ENCODE measurements at places on chromosomes 5 and 9.

DNA sequence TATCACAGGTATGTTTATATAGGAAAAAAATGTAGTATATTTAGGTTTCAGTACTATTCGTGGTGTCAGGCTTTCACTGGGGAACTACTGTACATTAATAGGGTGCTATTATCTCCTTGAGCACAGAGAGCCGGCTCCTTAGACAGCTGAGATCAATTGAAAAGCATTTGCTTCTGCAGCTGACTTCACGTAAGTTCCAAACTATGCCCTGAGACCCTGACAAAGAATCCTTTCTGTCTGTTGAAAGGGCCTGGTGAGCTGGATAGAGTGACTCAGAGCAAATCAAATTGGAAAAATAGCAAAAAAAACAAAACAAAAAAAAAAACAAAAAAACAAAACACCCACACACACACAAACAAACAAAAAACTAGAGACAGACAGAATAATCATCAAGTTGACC lies 652.0 kb downstream of the MTRR start:
- H3K27me3 ChIP-seq, result no peaks in the 10 kb centered on the region
- DNase-seq, result no peak
- H3K36me3 ChIP-seq, result no peaks in the 10 kb centered on the region

- H3K36me3 ChIP-seq, result no peaks in the 10 kb centered on the region
- peak; percentile 12 for DNase-seq
- H3K27me3 ChIP-seq, result no peaks in the 10 kb centered on the region
- H3K27ac ChIP-seq, result peak overlapping the region; percentile 46
- peaks cover 9% of the 10 kb centered on the region for H3K4me1 ChIP-seq
Observed at GRCh38 chr9:2559192-2560152, 62.1 kb upstream of the VLDLR start.

- no peaks in the 10 kb centered on the region for H3K36me3 ChIP-seq
- DNase-seq, result no peak
- no peak overlapping the region for H3K4me3 ChIP-seq
- no peak overlapping the region for H3K27ac ChIP-seq
Observed at GRCh38 chr5:62587737-62588136, 9.1 kb downstream of the LRRC70 start.

GRCh38 chr5:16740811-16741392 lies 124.1 kb upstream of the RETREG1 start:
- no peak for DNase-seq
- no peaks in the 10 kb centered on the region for H3K36me3 ChIP-seq
- no peaks in the 10 kb centered on the region for H3K4me1 ChIP-seq
- H3K4me3 ChIP-seq, result no peak overlapping the region
- no peak overlapping the region for H3K27ac ChIP-seq
- H3K27me3 ChIP-seq, result no peaks in the 10 kb centered on the region

DNA sequence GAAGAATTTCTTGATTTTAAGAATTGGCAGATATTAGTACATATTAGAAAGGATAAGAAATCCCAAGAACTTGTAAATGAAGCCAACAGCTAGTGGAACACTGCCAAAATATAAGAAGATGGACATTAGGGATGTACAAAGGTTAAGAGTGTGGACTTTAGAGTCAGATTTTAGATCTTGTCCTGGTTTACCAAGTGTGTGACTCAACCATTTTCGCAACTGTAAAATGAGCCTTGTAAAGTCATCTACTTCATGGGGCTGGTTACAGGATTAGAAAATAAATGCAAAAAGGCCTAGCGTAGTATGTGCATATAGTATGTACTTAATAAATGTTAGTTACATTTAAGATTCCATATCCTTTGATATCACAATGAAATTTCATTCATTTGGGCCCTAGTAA lies 260.0 kb downstream of the RAB3C start:
- H3K36me3 ChIP-seq, result no peaks in the 10 kb centered on the region
- no peaks in the 10 kb centered on the region for H3K27me3 ChIP-seq
- no peak for DNase-seq
- no peaks in the 10 kb centered on the region for H3K4me1 ChIP-seq

GRCh38 chr5:176190886-176191755 lies 47.1 kb upstream of the SIMC1 start:
- H3K4me1 ChIP-seq, result no peaks in the 10 kb centered on the region
- no peak overlapping the region for H3K27ac ChIP-seq
- H3K27me3 ChIP-seq, result no peaks in the 10 kb centered on the region
- H3K4me3 ChIP-seq, result no peak overlapping the region
- no peak for DNase-seq
- H3K36me3 ChIP-seq, result no peaks in the 10 kb centered on the region

DNA sequence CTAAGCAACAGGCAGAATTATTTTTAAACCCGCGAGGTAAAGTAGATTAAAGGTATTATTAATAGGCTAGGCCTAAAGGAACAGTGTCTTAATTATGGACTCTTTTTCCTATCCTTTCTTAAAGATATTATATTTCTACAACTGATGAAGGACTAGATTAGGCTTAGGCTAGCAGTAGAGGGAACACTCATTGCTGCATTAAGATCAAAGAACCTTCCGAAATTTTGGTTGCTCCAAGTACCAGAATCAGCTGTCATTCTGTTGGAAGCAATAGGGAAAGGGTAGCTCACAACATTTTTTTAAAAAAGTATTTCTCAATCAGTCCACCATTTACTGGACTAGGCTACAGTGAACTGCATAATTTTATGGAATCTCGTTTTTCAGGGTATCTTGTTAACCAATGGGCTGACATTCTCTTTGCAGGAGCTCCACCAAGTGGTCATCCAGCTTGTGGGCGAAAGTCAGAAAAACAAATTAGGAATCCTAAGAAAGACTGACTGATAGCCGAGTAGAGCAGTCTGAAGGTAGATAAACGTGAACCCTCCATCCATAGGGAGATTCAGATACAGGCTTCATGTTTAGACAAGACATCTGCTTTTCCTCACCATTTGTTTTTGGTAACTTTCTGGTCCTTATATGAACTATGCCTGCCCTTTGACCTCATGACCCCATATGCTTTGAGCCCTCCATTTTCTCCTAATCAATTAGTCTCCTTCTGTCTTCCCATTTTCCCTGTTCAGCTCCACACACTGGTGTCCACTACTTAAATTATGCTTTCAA lies 103.6 kb upstream of the CHD1 start:
- no peak overlapping the region for H3K27ac ChIP-seq
- no peaks in the 10 kb centered on the region for H3K4me1 ChIP-seq
- no peaks in the 10 kb centered on the region for H3K36me3 ChIP-seq
- DNase-seq, result peak; percentile 76

GRCh38 chr9:87465816-87466215 lies 31.9 kb upstream of the DAPK1 start:
- no peaks in the 10 kb centered on the region for H3K27me3 ChIP-seq
- H3K36me3 ChIP-seq, result no peaks in the 10 kb centered on the region
- no peaks in the 10 kb centered on the region for H3K4me1 ChIP-seq
- no peak overlapping the region for H3K27ac ChIP-seq
- DNase-seq, result no peak

- no peak overlapping the region for H3K4me3 ChIP-seq
- H3K4me1 ChIP-seq, result peaks cover 5% of the 10 kb centered on the region
- no peaks in the 10 kb centered on the region for H3K27me3 ChIP-seq
- no peaks in the 10 kb centered on the region for H3K36me3 ChIP-seq
Observed at GRCh38 chr9:34520096-34520495, 2.7 kb downstream of the ENHO start.

GRCh38 chr9:134968011-134968822 lies 50.5 kb upstream of the FCN1 start:
- H3K27ac ChIP-seq, result no peak overlapping the region
- no peaks in the 10 kb centered on the region for H3K4me1 ChIP-seq
- no peaks in the 10 kb centered on the region for H3K36me3 ChIP-seq
- peak; percentile 52 for DNase-seq
- no peak overlapping the region for H3K4me3 ChIP-seq
- no peaks in the 10 kb centered on the region for H3K27me3 ChIP-seq

DNA sequence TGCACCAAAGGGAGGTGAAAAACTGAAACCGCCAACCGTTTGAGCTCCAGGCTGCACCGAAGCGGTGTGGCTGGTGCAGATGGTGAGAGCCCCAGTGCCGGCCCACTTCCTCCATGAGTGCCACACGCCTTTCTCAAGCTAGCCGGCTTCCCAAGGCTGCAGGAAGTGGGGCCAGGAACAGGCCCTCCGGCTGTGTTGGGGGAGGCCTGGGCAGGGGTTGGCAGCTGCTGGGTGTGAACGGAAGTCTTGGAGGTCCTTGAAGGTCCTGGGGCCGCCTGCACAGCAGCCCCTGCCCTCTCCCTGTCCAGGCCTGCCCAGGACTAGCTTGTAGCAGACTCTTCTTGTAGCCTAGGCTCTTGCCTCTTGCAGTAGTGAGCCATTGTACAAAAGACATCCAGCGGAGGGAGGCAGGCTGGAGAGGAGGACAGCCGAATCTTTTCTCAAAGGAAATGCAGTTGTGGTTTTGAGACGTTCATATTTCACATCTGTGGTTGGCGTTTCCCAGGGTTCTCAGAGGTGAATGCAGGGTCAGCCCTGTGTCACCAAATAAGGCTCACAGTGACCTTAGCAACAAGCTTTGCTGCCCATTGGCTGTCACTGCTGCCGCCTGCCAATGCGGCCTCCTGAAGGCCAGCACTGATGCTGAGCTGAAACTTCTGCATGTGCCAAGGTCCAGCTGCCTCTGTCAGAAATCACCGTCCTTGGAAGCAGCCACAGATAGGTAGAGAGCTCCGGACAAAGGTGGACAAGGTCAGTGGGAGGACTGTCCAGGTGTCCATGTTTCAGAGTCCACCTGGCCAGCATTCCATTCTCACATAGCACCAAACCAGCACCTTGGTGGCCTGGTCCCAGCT lies 23.9 kb downstream of the IRF1 start:
- H3K4me1 ChIP-seq, result no peaks in the 10 kb centered on the region
- no peak overlapping the region for H3K4me3 ChIP-seq
- H3K27me3 ChIP-seq, result no peaks in the 10 kb centered on the region
- no peaks in the 10 kb centered on the region for H3K36me3 ChIP-seq

DNA sequence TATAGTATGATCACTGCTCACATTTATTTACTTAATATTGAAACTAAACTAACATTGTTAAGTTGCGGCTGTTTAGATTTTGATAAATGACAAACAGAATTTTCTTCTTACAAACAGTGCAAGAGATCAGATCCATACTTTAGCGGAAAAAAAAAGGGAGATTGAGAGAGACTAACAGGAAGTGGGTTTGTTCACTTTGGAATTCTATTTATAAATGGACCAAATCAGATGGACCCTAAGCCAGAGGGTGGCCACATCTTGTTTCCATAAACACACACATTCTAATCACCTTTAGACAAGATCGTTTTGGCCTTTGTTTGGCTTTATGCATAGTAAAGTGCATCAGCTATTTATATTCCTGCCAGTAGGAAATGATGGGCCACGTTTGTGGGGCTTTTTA lies 381.4 kb upstream of the CD180 start:
- H3K4me1 ChIP-seq, result no peaks in the 10 kb centered on the region
- no peaks in the 10 kb centered on the region for H3K27me3 ChIP-seq
- no peaks in the 10 kb centered on the region for H3K36me3 ChIP-seq
- H3K4me3 ChIP-seq, result no peak overlapping the region

DNA sequence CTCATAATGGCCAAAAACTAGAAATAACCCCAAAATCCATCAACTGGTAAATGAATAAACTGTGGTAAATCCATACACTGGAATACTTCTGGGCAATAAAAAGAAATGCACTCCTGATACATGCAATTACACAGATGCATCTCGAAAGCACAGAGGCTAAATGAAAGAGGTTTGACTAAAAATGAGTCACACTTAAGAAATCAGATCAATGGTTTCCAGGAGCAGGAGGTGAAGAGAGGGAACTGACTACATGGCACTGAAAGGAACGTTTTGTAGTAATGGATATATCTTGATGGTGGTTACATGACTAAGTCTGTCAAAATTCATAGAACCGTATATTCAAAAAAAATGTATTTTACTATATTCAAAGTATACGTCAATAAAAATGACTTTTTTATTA lies 42.4 kb downstream of the STRBP start:
- H3K4me1 ChIP-seq, result no peaks in the 10 kb centered on the region
- H3K36me3 ChIP-seq, result no peaks in the 10 kb centered on the region
- no peak for DNase-seq
- no peak overlapping the region for H3K4me3 ChIP-seq
- no peaks in the 10 kb centered on the region for H3K27me3 ChIP-seq

- H3K27ac ChIP-seq, result no peak overlapping the region
- H3K27me3 ChIP-seq, result no peaks in the 10 kb centered on the region
- peaks cover 43% of the 10 kb centered on the region for H3K36me3 ChIP-seq
- H3K4me1 ChIP-seq, result peaks cover 19% of the 10 kb centered on the region
Observed at GRCh38 chr9:120912958-120913646, 13.5 kb downstream of the TRAF1 start.

DNA sequence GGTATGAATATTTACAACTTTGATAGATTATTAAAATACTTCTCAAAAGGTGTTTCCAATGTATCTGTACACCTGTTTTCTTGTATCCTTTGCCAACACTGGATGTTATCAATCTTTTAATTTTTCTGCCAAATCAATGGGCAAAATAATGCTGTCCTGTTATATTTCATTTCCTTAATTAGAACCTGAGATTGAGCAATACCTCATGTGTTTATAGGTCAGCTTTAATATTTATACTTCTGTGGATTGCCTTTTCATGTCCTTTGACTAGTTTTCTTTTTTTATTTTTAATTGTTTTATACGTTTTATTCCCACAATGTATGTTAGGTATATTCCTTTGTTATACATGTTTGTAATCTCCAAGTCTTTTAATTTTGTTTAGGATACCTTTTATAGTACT lies 77.6 kb downstream of the JAK2 start:
- peaks cover 13% of the 10 kb centered on the region for H3K36me3 ChIP-seq
- no peaks in the 10 kb centered on the region for H3K4me1 ChIP-seq
- H3K27ac ChIP-seq, result no peak overlapping the region
- H3K4me3 ChIP-seq, result no peak overlapping the region
- no peak for DNase-seq

- H3K4me3 ChIP-seq, result no peak overlapping the region
- no peaks in the 10 kb centered on the region for H3K4me1 ChIP-seq
- H3K27me3 ChIP-seq, result no peaks in the 10 kb centered on the region
- DNase-seq, result no peak
Observed at GRCh38 chr5:59731809-59732208, 161.7 kb downstream of the PDE4D start.

DNA sequence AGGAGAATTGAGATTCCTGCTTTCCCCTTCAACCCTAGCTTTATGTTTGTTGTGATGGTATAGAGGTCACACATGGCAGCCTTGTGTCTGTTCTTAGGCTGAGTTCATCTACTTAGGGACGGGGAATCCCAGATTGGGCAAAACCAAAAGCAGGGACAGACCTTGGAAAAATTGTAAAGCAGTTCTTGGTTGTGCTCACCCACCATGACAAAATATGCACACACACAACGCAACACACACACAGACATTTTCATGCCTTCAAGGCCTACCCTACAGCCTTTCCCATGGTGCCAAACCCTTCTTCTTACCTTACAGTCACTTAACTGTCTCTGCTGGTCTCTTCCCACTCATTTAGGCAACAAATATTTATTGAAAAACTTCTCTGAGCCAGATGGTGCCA lies 14.8 kb downstream of the PCDHGC5 start:
- H3K27ac ChIP-seq, result peak overlapping the region; percentile 50
- H3K27me3 ChIP-seq, result no peaks in the 10 kb centered on the region
- DNase-seq, result no peak
- H3K4me1 ChIP-seq, result peaks cover 24% of the 10 kb centered on the region
- H3K36me3 ChIP-seq, result no peaks in the 10 kb centered on the region
